ENCODE measurements at places on chromosomes 5 and 9.

DNA sequence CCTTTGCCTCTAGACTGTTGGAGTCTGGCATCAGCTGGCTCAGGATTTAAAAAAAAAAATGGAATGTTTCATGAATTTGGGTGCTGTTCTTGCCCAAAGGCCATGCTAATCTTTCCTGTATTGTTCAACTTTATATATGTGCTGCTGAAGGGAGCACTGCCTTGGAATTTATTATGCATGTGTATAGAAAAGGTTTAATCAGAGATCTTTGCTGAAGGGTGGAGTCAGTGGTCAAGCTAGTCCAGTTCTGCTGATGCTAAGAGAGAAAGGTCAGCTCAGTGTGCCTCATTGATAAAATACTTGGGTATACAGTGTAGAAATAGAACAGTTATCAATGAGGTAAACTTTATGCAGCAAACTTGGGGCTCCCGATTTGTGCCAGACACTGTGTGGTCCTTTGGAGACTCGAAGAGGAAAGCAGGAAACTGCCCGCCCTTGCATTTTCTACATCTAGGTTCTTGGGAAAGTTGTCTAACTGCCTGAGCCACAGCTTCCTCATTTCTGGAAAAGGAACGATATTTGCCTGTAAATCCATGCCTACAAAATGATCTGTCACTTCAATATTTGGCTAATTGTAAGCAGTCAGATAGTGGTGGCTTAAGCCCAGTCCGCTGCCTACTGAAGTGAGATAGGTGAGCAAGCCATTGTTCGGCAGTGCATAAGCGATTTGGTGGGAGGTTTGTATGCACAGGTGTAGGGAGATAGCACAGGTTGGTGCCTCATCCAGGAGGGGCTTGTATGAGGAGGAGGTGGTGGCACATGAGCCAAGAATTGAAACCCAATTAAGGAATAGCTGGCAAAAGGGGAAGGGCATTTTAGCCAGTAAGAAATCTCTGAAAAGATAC, 29.2 kb upstream of the GTF2H2C start:
- DNase-seq, result no peak

- DNase-seq, result no peak
These were observed 4.8 kb downstream of the SKP1 start for GRCh38 chr5:134171972-134172371.

DNA sequence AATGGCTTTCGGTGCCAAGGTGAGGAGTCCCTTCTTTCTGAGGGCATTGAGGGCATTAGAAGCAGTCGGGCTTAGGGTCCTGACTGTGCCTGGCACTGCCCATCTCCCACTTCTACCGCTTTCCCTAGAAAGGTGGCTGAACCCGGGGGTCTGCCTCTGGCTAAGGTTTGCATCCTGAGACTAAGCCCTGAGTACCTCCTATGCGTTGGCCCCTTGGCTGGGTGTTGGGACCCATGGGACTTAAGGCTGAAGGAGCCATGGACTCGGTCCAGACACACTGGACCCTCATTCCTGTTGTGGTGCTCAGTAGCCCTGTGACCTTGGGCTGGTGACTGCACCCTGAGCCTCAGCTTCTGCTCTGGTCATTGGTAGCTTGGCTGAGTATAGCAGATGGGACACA, 23.9 kb downstream of the DAB2IP start:
- no peak for DNase-seq

- DNase-seq, result no peak
These were observed 348.8 kb downstream of the HTR1A start for GRCh38 chr5:63613442-63613841.

DNA sequence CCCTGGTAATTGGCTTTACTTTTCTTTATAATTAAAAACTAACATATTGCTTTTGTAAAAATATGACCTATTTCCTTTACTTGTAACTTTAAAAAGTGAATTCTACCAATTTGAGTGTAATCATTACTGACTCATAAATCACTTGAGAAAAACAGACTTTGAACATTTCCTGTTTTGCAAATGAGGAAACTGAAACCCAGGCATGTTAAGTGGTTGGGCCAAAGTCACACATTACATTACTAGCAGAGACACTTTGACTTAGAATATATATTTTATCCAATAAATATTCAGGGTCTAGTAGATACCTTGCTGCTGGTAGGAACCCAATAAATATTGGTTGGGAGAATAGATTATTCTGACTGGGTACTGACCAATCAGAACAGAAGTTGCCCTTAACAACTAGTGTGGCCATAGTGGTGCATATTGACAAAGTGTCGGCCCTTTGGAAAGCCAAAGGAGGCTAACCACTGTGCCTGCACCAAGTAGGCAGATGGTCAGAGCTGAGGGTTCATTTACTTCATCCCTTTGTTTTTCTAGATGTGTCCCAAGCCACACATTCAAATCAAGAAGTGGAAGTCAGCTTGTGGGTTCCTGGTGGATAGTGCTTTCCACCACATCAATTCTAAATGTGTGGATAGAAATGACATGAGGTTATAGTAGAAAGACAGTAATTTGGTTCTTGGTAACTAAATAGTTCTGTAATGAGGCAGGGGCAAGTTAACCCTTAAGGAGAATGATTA, 365.1 kb upstream of the RIOK2 start:
- no peak for DNase-seq

DNA sequence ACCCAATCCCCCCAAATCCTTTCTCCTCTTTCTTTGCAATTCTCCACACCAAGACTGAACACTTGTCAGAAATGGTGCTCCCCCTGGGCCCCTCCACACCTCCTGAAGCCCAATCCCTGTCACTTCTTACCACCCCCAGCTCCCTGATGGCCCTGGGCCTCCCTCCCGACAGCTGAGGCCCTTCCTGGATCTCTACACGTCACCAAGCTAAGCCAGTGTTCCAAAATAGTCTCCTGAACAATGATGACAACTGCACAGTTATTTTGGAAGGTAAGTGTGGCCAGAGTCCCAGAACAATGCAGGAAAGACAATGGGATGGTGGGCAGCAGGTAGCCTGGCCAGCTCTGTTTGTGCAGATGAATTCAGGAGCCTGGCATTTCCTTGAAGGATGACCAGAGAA, 63.7 kb upstream of the PRSS3 start:
- no peak for DNase-seq

GRCh38 chr5:77709993-77710685, 66.0 kb downstream of the TBCA start:
- DNase-seq, result no peak

GRCh38 chr9:35658968-35659220, 802 bp downstream of the CCDC107 start:
- DNase-seq, result no peak

- DNase-seq, result no peak
These were observed 13.4 kb downstream of the LIFR start for GRCh38 chr5:38543074-38543473.

GRCh38 chr5:112866739-112867138, 5.7 kb downstream of the SRP19 start:
- no peak for DNase-seq

GRCh38 chr5:176660530-176660859, 13.2 kb downstream of the TSPAN17 start:
- no peak for DNase-seq

DNA sequence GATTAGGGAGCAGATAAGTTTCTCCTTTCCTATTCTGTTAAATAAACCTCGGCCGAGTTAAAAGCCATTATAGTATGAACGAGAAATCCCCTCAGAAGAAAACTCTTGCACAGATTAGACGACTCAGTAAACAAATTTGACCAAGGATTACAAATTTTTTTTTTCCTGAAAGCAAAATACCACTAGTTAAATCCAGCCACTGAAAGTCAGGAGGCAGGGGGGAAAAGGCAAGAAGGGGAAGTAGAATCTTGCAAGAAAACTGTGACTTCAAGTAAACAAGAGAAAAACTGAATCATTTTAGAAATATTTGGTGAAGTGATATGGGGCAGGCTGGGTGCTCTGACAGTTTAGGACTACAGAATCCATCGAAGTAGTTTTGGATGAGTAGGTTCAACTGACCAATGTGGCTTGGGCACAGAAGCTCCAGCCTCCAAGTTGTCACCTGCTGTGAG, 251.0 kb downstream of the DENND1A start:
- DNase-seq, result no peak

DNA sequence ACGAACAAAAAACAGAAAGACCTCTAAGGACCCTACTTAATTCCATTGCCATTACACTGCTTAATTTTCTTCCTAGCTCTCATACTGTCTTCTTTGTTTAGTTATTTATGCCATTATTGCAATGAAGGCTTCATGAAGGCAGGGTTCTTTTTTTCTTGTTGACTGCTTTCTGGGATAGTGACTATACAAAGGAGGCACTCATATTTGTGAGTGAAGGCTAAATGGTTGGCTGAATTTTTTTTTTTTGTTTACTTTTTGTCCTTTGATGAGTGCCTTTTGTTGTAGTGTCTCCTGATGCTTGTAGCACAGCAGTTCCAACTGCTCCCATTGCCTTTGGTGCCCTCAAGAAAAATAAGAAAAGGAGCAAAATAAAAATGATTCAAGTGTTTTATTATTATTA, 17.8 kb downstream of the CTNNA1 start:
- DNase-seq, result no peak

GRCh38 chr9:82560457-82560904, 502.5 kb downstream of the RASEF start:
- DNase-seq, result no peak

DNA sequence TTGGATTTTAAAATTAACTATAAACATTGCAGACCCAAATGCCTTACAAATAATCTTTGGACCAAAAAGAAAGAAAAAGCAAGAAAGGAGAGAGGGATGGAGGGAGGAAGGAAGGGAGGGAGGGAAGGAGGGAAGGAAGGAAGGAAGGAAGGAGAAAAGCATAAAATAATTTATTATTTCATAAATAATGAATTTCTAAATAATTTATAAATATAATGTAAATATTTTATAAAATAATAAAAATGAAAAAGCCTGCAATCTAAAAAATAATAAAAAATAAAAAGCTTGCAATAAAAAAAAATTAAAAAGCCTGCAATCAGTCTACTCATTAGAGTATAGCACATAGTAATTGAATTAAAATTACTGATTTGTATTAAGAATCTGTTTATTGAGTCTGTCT, 614.3 kb downstream of the ISL1 start:
- no peak for DNase-seq

DNA sequence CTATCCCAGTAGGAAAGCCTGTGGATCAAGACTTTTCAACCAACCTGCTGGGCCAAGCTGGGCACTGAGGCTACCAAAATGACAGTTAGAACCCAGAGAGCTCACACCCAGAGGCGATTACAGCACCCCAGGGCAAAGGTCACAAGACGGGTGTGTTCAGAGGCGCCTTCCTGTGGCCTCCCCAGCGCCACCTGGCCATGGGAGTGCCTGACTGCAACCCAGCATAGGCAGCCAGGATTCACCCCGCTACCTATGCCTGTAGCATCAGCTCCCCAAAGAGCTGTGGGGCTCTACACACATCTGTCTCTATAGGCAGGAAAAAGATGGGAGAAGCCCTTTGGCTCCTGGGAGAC, 33.5 kb downstream of the PDGFRB start:
- no peak for DNase-seq

DNA sequence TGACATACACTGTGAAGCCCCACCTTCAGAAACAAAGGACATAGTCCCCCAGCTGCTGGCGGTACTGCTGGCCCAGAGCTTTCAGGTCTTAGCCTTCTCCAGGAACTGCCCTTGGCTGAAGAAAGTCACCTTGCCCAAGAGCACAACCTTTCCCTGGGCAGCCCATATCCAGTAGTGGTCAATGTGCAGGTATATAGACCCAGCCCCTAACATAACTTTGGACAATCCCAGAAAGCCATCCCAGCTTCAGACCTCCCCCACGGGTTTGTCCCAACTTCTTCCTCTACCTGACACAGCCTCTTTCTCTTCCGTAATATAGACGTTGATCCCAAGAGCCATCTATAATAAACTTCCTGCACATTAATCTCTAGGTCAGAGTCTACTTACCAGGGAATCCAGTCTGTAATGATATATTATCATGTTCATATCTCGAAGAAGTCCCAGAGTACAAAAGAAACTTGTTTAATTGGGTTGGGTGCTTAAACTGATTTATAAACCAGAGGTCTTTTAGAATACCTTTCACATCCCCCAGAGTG, 157.4 kb downstream of the SNCAIP start:
- DNase-seq, result no peak

- DNase-seq, result no peak
These were observed 23.4 kb downstream of the TENT4A start for GRCh38 chr5:6736524-6737042.

DNA sequence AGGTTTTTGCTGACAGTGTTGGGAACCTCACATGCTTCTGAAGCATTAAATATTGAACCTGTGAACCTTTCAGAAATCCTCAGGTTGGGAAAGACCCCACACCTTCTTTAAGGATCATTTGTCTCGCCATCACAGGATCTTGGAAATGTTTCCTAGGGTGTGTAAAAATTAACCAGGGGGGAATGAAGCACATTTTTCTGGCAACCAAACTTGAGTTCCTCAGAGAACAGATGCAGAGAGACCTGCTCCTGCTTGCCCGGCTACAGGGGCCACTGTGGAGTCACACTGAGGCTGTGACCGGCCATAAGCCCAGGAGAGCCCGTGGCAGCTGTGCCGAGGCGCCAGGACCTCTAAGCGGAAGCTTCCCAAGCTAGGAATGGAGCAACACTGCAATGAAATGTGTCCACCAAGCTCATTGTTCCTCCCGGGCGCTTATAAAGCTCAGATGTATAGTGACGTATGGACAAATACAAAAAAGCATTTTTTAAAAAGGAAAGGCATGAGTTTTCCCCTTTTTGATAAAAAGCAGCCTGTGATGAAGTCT, 7.7 kb downstream of the CXCL14 start:
- no peak for DNase-seq

GRCh38 chr9:9750719-9751118, 862.1 kb downstream of the PTPRD start:
- no peak for DNase-seq

DNA sequence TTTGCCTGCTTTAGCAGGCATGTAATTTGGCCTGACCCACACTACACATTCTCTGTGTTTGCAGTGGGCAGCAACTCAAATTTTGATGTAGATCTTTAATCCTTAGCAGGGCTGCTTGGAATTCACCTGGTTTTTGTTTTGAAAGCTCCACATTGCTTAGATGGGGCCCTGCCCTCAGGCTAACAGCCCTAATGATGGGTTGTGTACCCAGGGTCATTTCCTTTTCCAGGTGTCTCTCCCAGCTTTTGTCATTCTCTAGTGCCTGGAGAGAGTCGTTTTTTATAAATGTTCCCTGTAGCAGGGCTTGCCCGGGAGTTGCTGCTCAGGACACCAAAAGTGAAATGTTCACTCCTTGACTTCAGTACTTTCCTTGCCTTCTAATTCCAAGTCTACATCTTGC, 126.3 kb downstream of the TRIO start:
- DNase-seq, result no peak

- no peak for DNase-seq
These were observed 800 bp upstream of the KCNN2 start for GRCh38 chr5:114360816-114361723.

- no peak for DNase-seq
These were observed 836.7 kb upstream of the CDH10 start for GRCh38 chr5:25481463-25481862.

All from activated CD8-positive, alpha-beta memory T cell treated with anti-CD3 and anti-CD28 coated beads for 1 hour (primary cell).